ENCODE measurements at places on chromosomes 2 and 18. TPM values are rescaled to one million over a fixed set of nuclear protein-coding genes. Genes with fewer than 3 reads are reported as not detected.
A peak's percentile ranks its signal among the peaks of the same experiment; 100 is the strongest.

The CHN1 gene
- total RNA-seq, result 6.0 TPM

The VRK2 gene
- 44.6 TPM for total RNA-seq

The LOXHD1 gene
- total RNA-seq, result not detected

DNA sequence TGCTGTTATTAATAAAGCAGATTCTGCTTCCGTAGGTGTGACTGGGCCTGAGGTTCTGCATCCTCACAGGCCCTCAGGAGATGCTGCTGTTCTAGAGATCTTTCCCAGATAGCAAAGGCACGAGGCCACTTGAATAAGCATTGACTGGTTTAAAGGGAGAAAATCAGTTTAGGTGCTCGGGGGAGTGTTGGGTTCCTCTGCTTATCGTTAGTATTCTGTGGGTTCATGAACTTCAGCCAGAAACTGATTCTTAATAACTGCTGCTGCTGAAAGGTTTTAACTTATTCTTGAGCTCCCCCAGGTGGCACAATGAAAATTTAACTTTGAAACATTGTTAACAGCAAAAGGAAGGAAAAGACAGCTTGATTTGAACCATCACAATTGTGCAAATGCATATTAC is 56.9 kb downstream of the ITGA6 start:
- no peak for DNase-seq
- peak overlapping the region; percentile 3 for H3K27ac ChIP-seq
- H3K36me3 ChIP-seq, result peaks cover 93% of the 10 kb centered on the region
- no peak overlapping the region for H3K4me3 ChIP-seq
- H3K4me1 ChIP-seq, result peaks cover 13% of the 10 kb centered on the region
- H3K27me3 ChIP-seq, result no peaks in the 10 kb centered on the region

The POMC gene
- not detected for total RNA-seq

DNA sequence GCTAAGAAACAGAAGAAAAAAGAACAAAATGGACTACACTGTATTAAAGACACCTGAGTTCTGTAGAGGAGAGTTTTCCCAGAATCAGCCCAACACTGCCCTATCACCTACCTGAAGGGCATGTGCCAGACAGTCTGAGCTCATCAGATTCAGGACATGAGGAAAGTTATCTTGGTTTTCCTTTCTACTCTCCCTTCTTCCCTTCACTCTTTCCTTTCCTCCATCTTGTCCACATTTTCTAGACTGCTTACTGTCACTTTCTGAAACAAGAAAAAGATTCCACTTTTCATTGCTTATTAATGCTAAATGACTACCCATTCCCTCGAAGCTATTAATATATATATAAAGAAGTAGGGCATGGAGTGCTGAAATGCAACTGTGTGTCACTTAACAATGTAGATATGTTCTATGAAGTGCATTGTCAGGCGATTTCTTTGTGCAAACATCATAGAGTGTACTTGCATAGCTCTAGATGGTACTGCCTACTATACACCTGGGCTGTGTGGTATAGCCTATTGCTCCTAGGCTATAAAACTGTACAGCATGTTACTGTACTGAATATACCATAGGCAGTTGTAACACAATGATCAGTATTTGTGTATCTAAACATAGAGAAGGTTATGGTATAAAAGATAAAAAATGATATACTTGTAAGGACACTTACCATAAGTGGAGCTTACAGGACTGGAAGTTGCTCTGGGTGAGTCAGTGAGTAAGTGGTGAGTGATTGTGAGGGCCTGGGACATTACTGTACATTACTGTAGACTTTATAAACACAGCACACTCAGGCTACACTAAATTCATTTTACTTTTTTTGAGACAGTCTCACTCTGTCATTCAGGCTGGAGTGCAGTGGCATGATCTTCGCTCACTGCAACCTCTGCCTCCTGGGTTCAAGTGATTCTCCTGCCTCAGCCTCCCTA is 145.5 kb upstream of the ITGA6 start:
- H3K4me3 ChIP-seq, result no peak overlapping the region
- no peaks in the 10 kb centered on the region for H3K27me3 ChIP-seq
- H3K36me3 ChIP-seq, result no peaks in the 10 kb centered on the region
- DNase-seq, result peak; percentile 17
- peaks cover 18% of the 10 kb centered on the region for H3K4me1 ChIP-seq

The SPATA3 gene
- total RNA-seq, result not detected

The WDCP gene
- total RNA-seq, result 11.2 TPM

The RGPD8 gene
- 13.9 TPM for total RNA-seq

DNA sequence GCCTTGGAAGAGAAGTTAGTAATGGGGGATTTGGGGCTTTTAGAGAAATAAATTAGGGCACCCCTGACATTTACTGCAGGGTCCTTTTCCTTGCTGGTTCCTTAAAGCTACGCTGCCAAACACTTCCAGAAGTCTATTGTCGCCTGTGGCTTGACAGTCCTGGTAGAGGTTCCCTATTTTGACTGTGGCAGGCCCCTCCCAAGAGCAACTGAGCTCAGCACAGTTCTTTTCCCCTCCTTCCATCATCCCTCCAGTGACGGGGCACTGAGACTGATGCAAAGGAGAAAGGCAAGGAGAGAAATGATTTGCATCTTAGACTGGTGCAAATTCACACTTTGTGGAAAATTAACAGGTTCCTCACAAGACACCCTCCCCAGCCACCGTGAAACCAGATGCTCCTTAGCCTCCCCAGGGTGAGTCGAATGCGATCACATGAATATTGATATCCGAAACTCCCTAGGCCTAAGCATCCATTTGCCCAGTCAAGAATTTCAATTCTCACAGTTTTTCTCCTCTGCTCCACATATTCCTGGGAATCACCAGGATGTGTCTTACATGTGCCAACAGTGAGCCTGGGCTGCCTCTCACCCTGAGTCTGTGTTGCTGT is 45.4 kb downstream of the RABL2A start:
- H3K27me3 ChIP-seq, result no peaks in the 10 kb centered on the region
- H3K4me1 ChIP-seq, result no peaks in the 10 kb centered on the region
- no peak for DNase-seq
- H3K36me3 ChIP-seq, result peaks cover 2% of the 10 kb centered on the region
- no peak overlapping the region for H3K27ac ChIP-seq

The TMEFF2 gene
- total RNA-seq, result not detected

DNA sequence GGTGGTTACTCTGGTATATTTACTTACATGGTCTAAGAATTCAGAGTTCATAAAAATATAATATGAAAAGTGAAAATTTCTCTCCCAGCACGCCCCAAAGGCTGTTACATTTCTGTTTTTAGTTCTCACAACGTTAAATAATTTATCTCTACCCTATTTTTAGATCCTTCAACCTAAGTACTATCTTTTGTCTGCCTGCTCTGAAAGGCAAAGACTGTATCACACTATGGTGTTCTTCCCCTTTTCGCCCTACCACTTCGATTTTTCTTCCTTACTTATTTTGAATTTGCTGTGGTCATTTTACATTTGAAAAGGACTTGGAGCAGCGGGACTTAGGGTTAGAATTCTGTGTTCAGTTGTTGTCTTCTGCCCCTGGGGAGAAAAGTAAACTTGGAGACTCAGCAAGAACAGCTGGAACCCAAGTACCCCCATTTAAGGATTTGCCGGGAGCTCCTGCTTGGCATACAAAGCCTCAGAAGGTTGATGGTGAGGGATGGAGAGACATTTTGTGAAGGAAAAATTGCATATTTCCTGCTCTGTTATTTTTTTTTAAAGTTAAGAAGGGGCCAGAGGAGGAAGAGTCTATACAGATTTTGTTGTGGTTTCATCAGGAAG is 19.0 kb downstream of the ADAM23 start:
- no peaks in the 10 kb centered on the region for H3K36me3 ChIP-seq
- peaks cover 23% of the 10 kb centered on the region for H3K27me3 ChIP-seq
- no peaks in the 10 kb centered on the region for H3K4me1 ChIP-seq
- DNase-seq, result no peak
- H3K27ac ChIP-seq, result no peak overlapping the region

The CFAP221 gene
- not detected for total RNA-seq

DNA sequence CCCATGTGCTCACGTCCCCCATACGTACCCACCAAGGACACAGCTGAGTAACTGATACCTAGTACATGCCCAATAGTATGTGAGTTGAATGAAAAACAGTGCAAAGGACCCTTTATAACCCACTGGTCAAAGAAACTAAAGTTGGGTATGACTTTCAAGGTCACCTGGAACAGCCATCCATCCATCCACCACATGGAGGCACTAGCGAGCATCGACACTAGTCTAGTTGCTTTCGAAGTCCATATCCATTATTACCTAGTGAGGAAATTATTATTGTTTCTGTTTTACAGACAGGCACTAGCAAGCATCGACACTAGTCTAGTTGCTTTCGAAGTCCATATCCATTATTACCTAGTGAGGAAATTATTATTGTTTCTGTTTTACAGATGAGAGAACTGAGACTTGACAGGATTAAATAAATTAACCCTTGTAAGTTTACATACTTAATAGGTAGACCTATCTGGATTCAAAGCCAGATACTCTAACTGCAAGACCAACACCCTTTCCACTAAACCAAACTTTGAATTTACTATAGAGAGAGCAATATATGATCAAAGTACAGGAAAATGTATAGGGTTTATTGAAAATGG is 233.7 kb downstream of the METTL4 start:
- H3K4me1 ChIP-seq, result peaks cover 7% of the 10 kb centered on the region
- DNase-seq, result peak; percentile 57
- H3K27ac ChIP-seq, result no peak overlapping the region
- no peaks in the 10 kb centered on the region for H3K36me3 ChIP-seq

- no peaks in the 10 kb centered on the region for H3K27me3 ChIP-seq
- H3K36me3 ChIP-seq, result peaks cover 31% of the 10 kb centered on the region
- no peak overlapping the region for H3K27ac ChIP-seq
- H3K4me1 ChIP-seq, result no peaks in the 10 kb centered on the region
- peak; percentile 54 for DNase-seq
- H3K4me3 ChIP-seq, result no peak overlapping the region
Measured at GRCh38 chr18:79380816-79381806, 14.6 kb upstream of the NFATC1 start.

DNA sequence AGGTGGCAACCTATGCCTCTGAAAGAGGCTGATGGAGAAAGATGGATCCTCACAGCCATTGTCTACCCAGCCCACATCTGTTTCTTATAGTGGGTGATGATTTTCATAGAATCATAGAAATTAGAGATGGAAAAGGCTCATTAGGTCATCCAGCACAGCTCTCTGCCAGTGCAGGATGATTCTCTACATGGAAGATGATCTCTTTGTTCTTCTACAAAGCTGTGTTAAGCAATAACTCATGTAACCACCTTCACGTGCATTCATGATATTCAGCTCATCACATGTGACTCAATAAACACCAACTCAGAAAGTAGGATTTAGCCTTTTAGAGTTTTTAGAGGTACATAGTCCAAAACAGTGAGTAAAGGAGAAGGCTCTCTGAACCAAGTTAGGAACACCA is 539.4 kb upstream of the ID2 start:
- H3K27ac ChIP-seq, result no peak overlapping the region
- DNase-seq, result no peak
- no peaks in the 10 kb centered on the region for H3K36me3 ChIP-seq
- no peak overlapping the region for H3K4me3 ChIP-seq
- peaks cover 5% of the 10 kb centered on the region for H3K4me1 ChIP-seq

- peak; percentile 55 for DNase-seq
- H3K36me3 ChIP-seq, result peaks cover 43% of the 10 kb centered on the region
- no peaks in the 10 kb centered on the region for H3K4me1 ChIP-seq
Measured at GRCh38 chr2:215002500-215002899, 135.9 kb downstream of the ABCA12 start.

DNA sequence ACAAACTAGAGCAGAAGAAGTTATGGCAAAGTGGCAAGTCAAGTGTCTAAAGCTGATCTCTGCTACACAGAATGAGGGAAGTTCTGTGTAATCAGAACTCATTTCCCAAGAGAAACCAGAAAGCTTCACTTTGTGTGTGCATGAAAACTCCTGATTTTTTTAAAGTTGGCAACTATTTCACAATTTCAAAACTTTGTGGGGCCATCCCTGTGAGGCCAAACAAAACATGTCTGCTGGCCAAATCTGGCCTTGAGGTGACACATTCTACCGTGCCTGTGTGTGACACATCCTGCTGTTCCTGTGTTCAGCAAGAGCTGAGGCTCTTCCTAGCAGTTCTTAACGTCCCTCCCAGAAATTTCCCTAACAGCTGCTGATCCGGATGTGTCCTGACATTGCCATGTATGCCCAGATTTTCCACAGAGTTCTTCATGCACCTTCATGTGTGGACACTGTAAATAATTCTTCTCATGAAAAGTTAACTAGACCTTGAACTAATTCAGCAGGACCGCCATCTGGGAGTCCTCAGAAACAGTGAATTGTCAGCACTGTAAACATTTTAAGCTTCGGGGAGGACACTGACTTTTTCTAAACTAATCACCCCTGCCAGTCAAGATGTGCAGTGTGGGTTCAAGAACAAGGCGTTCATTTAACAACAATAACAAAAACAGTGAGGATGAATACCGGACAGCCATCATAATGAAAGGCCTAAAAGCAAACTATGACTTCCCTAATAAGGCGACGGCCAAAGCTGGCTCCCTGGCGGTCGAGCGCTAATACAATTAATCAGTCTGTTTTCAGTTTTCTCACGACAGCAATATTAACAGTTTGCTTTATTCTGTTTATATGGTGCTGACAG is 99.0 kb downstream of the PLEKHM3 start:
- H3K27me3 ChIP-seq, result no peaks in the 10 kb centered on the region
- peak; percentile 84 for DNase-seq
- peaks cover 27% of the 10 kb centered on the region for H3K36me3 ChIP-seq
- peak overlapping the region; percentile 8 for H3K4me3 ChIP-seq
- H3K4me1 ChIP-seq, result peaks cover 14% of the 10 kb centered on the region
- H3K27ac ChIP-seq, result peak overlapping the region; percentile 80

DNA sequence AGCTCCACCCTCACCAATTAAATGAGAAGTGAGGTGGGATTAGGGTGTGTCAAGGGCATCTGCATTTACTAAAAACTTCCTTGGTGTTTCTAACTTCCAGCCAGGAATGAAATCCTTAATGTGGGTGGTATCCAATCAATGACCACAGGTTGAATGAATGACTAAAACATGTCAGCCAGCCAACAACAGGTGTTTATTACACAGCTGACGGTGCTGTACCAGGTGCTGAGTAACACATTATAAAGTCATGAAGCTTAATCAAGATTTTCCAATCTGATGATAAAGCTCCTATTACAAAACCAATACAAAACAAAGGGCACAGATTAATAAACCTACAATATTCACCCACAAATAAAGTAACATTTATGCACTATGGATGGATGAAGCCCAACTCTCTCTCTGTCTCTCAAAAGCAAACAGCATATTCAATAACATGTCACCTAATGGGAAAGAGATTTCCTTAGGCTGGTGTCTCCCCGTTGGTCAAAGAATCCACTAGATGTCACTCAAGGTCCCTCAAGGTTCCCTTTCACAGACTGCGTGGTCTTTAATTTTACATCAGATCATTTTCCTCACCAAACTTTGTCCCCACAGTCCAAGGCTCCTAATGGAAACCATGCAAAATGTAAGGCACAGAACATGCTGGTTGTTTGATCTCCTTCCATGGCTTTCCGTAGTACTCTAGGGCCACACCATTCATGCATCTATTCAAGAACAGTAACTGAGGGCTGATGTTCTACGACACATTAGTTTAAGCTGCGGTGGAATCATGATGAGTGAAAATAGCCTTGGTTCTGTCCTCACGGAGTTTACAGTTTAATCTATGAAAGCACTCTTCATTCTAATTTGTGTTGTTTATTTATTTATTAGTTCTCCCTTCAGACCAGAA is 6.4 kb upstream of the PTPN4 start:
- H3K27me3 ChIP-seq, result no peaks in the 10 kb centered on the region
- peaks cover 56% of the 10 kb centered on the region for H3K4me1 ChIP-seq
- no peaks in the 10 kb centered on the region for H3K36me3 ChIP-seq
- H3K27ac ChIP-seq, result no peak overlapping the region

GRCh38 chr2:161362568-161363166 is 53.4 kb upstream of the TBR1 start:
- H3K4me3 ChIP-seq, result no peak overlapping the region
- H3K27ac ChIP-seq, result no peak overlapping the region
- H3K4me1 ChIP-seq, result no peaks in the 10 kb centered on the region

GRCh38 chr18:66749481-66750035 is 145.7 kb upstream of the CDH19 start:
- H3K27me3 ChIP-seq, result peaks cover 13% of the 10 kb centered on the region
- H3K27ac ChIP-seq, result no peak overlapping the region
- no peaks in the 10 kb centered on the region for H3K36me3 ChIP-seq
- no peak overlapping the region for H3K4me3 ChIP-seq
